ENCODE measurements at places on chromosomes 2 and 18.

DNA sequence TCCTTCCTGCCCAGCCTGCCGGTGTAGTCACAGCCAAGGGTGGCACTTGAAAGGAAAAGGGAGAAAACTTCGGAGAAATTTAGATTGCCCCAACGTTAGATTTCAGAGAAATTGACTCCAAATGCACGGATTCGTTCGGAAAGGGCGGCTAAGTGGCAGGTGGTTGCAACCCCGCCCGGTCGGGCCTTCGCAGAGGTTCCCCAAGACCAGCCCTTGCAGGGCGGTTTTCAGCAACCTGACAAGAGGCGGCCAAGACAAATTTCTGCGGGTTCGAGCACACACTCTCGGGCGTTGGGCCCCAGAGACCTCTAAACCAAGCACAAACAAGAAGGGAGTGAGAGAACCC is 4.8 kb downstream of the ONECUT2 start:
- DNase-seq: no peak

DNA sequence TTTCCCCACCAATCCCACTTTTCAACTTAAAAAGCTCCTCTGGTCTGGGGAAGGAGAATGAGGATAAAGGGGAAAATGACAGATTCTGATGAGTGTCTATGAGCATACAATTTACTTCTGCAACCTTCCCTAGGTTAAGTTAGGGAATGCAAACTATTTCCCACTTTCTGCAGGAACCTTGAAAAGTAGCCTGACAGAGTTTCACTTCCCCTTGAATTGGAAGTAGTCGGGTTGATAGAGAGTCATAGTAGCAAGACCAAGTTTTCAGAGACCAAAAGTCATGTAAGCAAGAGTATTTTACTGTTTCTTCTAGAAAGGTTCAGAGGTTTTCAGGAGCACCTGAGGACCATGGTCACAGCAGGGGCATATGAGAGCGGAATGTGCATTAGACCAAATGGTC is 815.1 kb downstream of the CPS1 start:
- DNase-seq: no peak

GRCh38 chr2:80258341-80258740 is 46.2 kb downstream of the LRRTM1 start:
- DNase-seq: no peak

GRCh38 chr18:26181343-26181826 is 44.9 kb upstream of the TAF4B start:
- no peak for DNase-seq

GRCh38 chr2:137262594-137262993 is 497.2 kb downstream of the THSD7B start:
- no peak for DNase-seq

GRCh38 chr2:233290051-233290845 is 17.4 kb upstream of the SAG start:
- DNase-seq: no peak

DNA sequence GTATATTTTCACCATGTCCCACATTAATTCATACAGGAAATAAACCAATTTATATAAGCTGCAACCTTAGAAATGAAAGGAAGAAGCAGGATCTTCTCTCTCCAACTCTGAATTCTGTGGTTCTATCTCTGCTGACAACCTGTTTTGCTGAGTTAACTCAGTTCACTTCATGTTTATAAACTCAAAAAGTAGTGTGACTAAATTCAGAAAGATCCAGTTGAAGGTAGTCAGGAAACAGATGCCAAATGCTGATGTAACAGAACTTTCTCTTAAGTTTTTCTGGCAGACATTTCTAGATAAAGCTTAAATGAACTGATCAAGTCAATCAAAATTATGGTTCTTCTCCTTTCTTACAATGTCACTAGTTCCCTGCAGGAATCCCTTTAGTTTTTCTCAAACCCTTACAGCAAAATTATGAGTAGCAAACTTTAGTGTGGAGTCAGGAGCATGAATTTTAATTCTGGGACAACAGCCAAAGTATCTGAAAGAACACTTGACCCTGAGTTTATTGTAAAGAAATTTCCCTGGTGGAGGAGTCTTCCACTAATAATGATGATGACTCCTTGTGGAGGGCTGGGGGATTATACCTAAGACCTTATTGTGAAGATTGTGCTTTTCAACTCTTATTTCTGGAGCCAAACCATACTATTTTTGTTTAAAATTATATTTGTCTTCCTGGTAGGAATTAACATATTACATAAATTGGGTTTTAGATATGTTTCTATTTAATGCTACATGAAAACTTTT is 216.9 kb downstream of the MYO3B start:
- no peak for DNase-seq

GRCh38 chr2:29222381-29223179 is 107.4 kb downstream of the CLIP4 start:
- no peak for DNase-seq

DNA sequence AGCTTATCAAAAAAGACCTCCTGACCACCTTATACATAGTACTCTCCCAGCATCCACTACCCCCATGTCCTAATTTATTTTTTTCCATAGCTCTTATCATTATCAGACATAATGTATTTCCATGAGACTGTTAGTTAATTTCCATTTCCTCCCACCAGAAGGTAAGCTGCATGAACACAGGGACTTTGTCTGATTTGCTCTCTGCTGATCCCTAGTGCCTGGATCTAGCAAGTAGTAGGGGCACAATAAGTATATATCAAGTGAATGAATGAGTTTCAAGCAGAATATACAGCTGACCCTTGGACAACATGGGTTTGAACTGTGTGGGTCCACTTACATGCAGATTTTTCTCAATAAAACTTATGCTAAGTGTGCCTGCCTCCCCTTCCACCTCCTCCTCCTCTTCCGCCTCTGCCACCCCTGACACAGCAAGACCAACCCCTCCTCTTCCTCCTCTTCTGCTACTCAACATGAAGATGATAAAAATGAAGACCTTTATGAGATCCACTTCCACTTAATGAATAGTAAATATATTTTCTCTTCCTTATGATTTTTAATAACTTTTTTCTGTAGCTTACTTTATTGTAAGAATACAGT is 53.8 kb downstream of the CTAGE1 start:
- DNase-seq: no peak

DNA sequence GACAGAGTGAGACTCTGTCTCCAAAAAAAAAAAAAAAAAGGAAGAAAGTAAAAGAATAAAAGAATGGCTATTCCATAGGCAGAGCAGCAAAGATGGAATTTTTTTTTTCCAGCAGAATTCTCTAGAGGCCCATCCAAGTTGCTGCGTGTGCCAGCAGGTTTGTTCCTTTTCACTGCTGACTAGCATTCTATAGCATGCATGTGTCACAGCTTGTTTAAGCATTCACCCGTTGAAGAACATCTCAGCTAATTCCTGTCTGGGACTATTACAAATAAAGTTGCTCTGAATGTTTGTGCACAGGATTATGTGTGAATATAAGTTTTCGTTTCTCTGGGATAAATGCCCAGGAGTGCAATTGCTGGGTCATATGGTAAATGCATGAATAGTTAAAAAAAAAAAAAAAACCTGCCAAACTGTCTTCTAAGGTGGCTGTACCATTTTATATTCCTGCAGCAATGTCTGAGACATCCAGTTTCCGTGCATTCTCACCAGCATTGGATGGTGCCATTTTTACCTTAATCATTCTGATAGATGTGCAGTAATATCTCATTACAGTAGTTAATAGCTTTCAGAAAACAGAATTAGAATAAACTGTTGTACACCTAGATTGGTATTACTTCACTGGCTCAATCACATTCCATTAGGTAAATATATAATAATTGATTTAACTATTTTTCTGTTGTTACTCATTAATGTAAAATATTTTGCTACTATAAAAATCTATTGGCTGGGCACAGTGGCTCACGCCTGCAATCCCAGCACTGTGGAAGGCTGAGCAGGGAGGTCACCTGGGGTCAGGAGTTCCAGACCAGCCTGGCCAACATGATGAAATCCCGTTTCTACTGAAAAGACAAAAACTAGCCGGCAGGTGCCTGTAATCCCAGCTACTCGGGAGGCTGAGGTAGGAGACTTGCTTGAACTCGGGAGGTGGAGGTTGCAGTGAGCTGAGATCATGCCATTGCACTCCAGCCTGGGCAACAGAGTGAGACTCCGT is 47.5 kb upstream of the ASAP2 start:
- no peak for DNase-seq

- DNase-seq: no peak
These were observed 31.7 kb downstream of the IL37 start for GRCh38 chr2:112942654-112943002.

- no peak for DNase-seq
These were observed 106.9 kb downstream of the ZNF521 start for GRCh38 chr18:25244924-25245698.

DNA sequence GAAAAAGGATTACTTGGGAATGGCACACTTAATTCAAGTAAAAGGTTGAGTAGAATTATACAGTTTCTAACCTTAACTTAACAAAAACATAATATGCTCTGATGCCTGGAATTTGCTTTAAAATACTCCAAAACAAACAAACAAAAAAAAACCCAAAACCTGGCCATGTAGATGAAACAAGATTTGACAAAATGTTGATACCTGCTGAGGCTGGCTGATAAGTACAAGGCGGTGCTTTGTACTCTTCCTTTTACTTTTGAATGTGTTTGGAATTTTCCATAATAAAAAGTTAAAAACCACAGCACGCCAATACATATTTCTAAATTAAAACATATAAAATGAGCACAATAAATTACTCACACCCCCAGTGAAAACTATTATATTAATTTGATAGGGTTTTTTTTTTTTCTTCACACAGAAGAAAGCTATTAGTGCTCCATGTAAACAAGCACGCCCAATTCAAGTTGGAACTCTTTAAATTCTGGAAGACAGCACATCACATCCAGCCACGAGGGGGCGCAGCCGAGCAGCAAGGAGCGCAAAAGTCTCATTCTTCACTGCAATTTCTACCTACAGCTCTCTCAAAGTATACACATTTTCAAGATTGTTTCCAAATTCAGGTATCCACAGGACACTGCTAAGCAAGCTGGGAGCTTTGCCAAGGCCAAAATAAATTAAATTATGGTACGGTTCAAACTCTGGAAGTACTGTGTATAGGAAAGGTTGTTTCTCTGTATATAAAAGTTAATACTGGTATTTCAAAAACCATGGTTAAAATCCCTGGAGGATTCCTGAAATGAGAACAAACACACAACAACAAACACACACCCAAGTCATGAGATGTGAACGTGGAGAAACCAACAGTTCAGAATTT is 7.5 kb downstream of the SERTAD2 start:
- peak; percentile 56 for DNase-seq

GRCh38 chr18:64659196-64659595 is 510.3 kb upstream of the LINC00305 start:
- no peak for DNase-seq

DNA sequence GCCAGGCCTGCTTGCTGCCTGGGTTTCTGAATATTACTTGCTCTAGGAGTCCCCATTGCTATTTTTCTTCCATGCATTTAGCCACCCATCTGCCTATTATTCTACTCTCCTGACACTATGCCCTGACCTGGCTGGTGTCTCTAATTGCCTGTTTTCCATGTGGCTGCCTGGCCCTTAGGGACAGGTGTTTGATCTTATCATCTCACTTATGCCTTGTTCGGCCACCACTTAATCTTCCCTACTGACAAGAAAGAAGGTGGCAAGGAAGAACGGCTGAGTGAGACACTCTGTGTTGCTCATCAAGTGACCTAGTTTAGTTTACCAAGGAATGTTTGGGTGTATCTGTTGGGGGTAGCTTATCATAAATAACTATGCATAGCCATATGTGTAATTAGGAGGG is 50.4 kb upstream of the RAPH1 start:
- no peak for DNase-seq

DNA sequence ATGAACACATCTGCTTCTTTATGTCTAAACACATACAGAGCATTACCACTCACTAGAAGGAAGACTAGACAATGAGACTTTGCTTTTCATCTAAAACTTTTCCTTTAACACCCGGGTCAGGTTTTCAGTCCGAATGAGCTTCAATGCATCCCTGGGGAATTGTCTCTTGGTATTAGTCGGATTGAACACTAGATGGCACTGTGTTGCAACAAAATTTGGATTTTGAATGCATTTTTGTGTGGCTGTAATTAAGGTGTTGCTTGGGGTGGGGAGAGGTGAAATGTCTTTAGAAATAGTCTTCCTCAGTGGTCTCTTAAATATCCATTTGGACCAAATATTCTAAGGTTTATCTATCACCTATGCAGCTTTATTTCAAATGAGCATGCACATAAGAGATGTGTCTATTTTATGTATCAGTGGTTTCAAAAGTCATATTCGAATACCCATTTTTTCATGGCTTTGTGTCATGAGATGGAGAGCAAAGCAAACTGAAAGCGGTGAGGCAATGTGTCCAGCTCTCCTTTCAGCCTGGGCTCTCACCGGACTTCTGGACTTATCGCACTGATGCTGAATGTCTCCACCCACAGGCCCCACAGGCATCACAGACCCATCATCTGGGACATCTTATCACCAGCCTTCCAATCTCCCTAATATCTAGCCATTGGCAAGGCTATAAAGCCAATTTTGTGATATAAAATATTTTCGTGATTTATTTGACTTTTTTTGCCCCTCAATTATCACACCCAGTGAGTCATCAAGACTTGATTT is 510.3 kb downstream of the RNF144A start:
- peak; percentile 31 for DNase-seq

- peak; percentile 70 for DNase-seq
These were observed 448.1 kb downstream of the TSN start for GRCh38 chr2:122203523-122203922.

GRCh38 chr2:180819106-180819505 is 161.3 kb upstream of the UBE2E3 start:
- no peak for DNase-seq

DNA sequence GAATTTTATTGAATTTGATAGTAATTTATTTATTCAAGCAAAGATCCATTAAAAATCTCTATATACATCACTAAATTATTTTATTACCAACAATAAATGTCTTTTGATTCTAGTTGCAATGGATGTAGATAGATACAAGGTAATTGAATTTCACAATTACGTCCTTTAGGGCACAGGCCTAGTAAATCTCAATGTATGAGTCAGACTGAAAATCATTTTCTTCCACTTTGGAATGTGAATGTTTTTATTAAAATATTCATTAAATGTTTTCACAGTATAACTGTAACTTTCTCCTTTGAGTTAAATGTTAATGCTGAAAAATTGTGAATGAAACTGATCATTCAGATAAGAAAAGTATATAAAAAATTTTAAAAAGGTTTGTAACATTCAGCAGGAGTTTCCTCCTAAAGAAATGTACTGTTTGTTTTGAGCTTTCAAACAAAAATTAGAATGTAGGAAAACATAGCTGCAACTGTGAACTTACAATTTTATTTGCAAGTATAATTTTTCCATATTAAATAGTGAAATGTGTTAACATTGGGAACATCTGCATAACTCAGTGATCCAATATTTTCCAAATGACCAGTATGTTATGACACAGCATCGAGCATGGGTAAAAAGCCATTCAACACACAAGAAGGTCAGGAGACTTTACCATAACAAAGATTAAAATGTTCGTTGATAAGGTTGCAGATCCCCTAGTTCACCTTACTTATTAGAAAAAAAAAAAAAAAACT is 663.7 kb downstream of the METTL4 start:
- no peak for DNase-seq

- no peak for DNase-seq
These were observed 228.6 kb downstream of the TNS1 start for GRCh38 chr2:217774232-217774631.

- no peak for DNase-seq
These were observed 1.5 kb downstream of the HES6 start for GRCh38 chr2:238238311-238238765.

GRCh38 chr18:37476182-37476581 is 89.4 kb downstream of the CELF4 start:
- DNase-seq: no peak

GRCh38 chr2:213259266-213259665 is 25.0 kb upstream of the SPAG16 start:
- no peak for DNase-seq

- DNase-seq: no peak
These were observed 20.0 kb upstream of the LANCL1 start for GRCh38 chr2:210496512-210496911.

GRCh38 chr2:73716543-73717250 is 20.4 kb downstream of the TPRKB start:
- DNase-seq: no peak

All from fibroblast of gingiva (primary cell).